ENCODE measurements at places on chromosomes 4 and X. TPM values are rescaled to one million over a fixed set of nuclear protein-coding genes. Genes with fewer than 3 reads are reported as not detected.

- H3K36me3 ChIP-seq: no peaks in the 10 kb centered on the region
- no peaks in the 10 kb centered on the region for H3K27me3 ChIP-seq
- no peaks in the 10 kb centered on the region for H3K4me1 ChIP-seq
- H3K27ac ChIP-seq: no peak overlapping the region
These were observed 917.0 kb upstream of the LCORL start for GRCh38 chr4:18938343-18939099.

DNA sequence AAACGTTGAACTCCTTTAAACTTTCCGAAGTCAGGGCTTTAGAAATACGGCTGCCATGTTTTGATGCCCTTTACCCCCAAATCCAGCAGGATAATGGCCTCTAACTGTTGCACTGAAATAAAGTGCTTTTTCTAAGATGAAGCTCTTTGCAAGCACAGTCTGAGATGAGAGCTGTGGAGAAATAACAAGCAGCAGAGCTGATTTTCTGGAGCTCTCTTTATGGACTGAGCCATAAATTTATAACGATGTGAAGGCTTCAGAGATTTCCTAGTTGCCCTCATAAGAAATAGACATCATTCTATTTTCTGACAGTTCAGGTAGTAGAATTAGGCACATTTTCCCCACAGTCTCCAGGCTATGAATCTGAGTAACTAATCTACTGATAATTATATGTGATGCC is 567.3 kb downstream of the PDHA2 start:
- H3K4me1 ChIP-seq: no peaks in the 10 kb centered on the region
- H3K27me3 ChIP-seq: no peaks in the 10 kb centered on the region
- H3K27ac ChIP-seq: no peak overlapping the region
- no peaks in the 10 kb centered on the region for H3K36me3 ChIP-seq
- H3K4me3 ChIP-seq: no peak overlapping the region

DNA sequence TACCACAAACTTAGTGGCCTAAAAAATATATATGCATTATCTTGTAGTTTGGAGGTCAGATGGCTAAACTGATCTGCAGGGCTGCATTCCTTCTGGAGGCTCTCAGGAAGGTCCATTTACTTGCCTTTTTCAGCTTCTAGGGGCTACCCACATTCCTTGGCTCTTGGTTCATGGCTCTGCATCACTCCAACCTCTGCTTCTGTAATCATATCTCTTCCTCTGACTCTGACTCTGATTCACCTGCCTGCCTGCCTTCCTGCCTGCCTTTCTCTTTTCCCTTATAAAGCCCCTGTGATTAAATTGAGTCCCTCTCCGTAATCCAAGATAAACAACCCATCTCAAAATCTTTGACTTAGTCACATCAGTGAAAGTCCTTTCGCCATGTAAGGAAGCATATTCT is 25.0 kb upstream of the FRMPD4 start:
- no peak overlapping the region for H3K4me3 ChIP-seq
- no peaks in the 10 kb centered on the region for H3K27me3 ChIP-seq
- DNase-seq: no peak
- no peaks in the 10 kb centered on the region for H3K36me3 ChIP-seq
- no peaks in the 10 kb centered on the region for H3K4me1 ChIP-seq

DNA sequence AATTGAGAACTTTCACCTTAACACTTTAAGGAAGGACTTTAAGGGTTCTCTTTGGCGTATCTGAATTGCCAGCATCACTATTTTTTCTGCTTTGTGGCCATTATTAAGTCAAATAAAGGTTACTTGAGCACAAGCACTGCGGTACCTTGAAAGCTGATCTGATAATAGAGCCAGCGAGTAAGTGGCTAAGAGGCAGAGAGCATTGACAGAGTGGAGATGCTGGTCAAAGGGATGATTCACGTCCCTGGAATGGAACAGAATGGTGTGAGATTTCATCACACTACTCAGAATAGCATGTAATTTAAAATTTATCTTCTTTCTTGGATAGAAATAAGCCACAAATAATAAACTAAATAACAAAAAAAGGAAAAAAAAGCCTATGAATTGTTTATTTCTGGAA is 57.1 kb upstream of the NPFFR2 start:
- no peaks in the 10 kb centered on the region for H3K36me3 ChIP-seq
- H3K27me3 ChIP-seq: no peaks in the 10 kb centered on the region
- H3K4me1 ChIP-seq: no peaks in the 10 kb centered on the region

- no peak for DNase-seq
- H3K4me1 ChIP-seq: no peaks in the 10 kb centered on the region
- no peak overlapping the region for H3K4me3 ChIP-seq
- no peaks in the 10 kb centered on the region for H3K36me3 ChIP-seq
- H3K27ac ChIP-seq: no peak overlapping the region
These were observed 202.2 kb downstream of the SH2D1A start for GRCh38 chrX:124548571-124548970.

DNA sequence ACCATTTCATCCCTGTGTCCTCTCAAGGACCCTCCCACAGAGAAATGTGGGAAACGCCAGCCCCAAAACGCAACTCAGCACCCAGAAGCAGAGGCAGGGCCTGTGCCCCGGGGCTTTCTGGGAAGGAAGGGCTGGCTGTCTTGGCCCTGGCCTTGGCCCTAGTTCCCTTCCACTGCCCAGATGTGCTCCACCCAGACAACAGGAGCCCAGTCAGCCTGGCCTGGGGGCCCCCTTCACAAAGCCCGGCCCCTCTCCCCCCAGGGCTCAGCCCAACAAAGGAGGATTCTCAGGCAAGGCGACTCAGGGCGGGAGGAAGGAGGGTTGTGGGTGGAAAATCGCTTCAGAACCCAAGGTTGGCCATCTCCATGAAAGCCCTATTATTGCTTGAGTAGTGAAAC is 82.5 kb downstream of the PJA1 start:
- no peak overlapping the region for H3K27ac ChIP-seq
- no peaks in the 10 kb centered on the region for H3K36me3 ChIP-seq
- H3K27me3 ChIP-seq: no peaks in the 10 kb centered on the region
- H3K4me1 ChIP-seq: no peaks in the 10 kb centered on the region

GRCh38 chr4:159767406-159767805 is 664.5 kb downstream of the RAPGEF2 start:
- H3K27me3 ChIP-seq: no peaks in the 10 kb centered on the region
- H3K4me3 ChIP-seq: no peak overlapping the region
- DNase-seq: no peak

DNA sequence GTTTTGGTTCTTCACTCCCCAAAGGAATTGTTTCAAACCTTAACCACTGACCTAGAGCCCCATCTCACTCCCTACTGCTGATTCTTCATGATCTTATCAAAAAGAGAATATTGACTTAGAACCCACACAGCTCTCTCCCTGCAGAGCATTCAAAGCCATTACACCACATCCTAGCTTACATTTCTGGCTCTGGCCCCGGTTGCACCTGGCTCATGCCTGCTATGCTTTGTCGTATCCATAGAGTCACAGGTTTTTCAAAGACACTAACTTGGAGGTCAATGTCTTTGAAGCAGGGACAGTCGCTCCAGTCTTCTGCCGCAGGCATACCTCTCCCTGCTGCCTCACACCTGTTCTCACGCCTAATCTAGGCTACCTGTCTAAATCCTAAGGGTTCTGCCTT is 42.7 kb upstream of the FGFBP2 start:
- H3K27ac ChIP-seq: no peak overlapping the region
- no peak overlapping the region for H3K4me3 ChIP-seq
- DNase-seq: no peak
- H3K36me3 ChIP-seq: no peaks in the 10 kb centered on the region

DNA sequence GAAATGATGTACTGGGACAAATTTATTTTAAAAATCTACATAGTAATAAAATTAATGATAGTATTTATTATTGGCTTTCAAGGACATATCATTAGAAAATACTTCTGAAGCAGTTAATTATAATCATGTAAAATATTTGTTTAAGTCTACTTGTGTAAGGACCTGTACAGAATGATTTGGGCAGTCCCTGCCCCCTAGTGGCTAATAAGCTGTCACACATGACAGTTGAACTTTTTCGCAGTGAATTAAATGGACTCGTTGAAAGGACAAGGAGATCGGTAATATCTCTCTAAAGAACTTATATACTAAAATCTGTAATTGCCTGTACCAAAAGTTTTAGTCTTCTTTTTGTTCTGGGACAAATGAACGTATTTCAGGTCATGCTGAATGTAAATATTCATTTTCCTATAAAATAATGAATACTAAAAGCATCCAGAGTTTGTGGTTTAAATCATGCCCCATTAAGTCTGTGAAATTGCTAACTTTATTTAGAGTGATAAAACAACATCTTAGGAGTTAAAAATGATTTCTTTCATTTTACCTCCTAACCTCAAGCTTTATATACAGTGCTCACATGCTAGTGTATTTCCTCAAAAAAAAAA is 13.6 kb downstream of the EXOC1 start:
- peaks cover 27% of the 10 kb centered on the region for H3K4me1 ChIP-seq
- no peak overlapping the region for H3K4me3 ChIP-seq
- peaks cover 73% of the 10 kb centered on the region for H3K36me3 ChIP-seq
- H3K27ac ChIP-seq: peak overlapping the region; percentile 47
- no peaks in the 10 kb centered on the region for H3K27me3 ChIP-seq

- peaks cover 66% of the 10 kb centered on the region for H3K4me1 ChIP-seq
- no peak overlapping the region for H3K4me3 ChIP-seq
- no peaks in the 10 kb centered on the region for H3K27me3 ChIP-seq
- peaks cover 7% of the 10 kb centered on the region for H3K36me3 ChIP-seq
- H3K27ac ChIP-seq: no peak overlapping the region
- DNase-seq: no peak
These were observed 118.4 kb downstream of the AFF1 start for GRCh38 chr4:87053176-87053658.

DNA sequence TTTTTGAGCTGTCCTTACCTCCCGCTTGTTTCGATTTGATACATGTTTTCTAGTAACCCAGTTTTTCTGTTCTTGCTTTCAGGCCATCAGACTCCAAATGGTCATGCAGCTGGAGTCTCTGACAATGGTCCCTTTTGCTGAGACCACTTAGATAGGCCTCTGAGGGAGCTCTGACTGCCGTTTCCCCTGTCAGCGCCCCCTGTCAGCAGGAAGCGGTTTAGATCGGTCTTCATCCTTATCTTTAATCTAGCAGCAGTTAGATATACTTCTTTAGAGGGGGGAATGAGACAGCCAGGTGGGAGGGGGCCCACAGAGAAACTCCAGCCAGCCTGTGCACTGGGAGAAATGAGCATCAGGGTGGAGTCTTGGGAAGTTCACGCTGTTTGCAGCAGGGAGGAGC is 457.9 kb downstream of the GPAT3 start:
- DNase-seq: no peak
- no peaks in the 10 kb centered on the region for H3K27me3 ChIP-seq
- H3K4me3 ChIP-seq: no peak overlapping the region
- H3K4me1 ChIP-seq: no peaks in the 10 kb centered on the region

DNA sequence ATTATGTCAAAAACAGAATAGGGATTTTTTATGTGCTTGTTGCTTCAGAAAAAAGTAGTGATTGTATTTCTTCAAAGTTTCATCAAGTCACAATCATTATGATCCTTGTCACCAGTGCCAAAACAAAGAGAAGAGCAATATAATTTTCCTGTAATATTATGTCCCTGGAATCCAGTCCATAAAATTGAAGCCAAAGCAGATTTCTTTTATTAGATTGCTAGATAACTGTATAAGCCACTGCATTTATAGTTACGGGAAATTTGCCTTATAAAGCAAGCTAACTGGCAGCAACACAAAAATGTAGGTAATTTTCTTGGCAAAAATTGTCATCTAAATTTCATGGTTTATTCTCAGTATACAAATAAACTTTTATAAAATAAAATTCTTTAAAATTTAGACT is 296.1 kb upstream of the ANKRD50 start:
- H3K4me1 ChIP-seq: no peaks in the 10 kb centered on the region
- H3K36me3 ChIP-seq: no peaks in the 10 kb centered on the region

GRCh38 chr4:67723949-67724348 is 23.0 kb upstream of the UBA6 start:
- no peak overlapping the region for H3K4me3 ChIP-seq
- H3K4me1 ChIP-seq: no peaks in the 10 kb centered on the region
- H3K36me3 ChIP-seq: peaks cover 7% of the 10 kb centered on the region
- DNase-seq: no peak

GRCh38 chr4:108068442-108068841 is 78.8 kb downstream of the HADH start:
- no peaks in the 10 kb centered on the region for H3K4me1 ChIP-seq
- DNase-seq: no peak
- H3K4me3 ChIP-seq: no peak overlapping the region
- no peaks in the 10 kb centered on the region for H3K36me3 ChIP-seq

DNA sequence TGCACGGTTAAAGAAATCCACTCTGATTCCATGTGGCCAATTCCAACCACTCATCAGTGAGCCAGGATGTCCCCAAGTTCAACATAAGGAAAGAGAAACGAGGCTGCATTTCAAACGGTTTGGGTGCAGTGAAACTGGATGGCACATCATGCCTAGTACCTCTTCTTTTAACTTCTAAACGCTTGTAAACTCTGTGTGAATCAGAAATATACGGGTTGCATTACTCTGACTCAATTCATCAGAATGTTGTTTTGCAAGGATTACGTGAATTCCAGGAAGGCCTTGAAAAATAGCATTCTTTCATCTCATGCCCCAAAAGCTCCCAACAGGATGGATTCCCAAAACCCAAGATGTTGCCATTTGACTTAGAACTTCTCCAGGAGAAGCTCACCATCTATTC is 270.4 kb downstream of the LDB2 start:
- DNase-seq: no peak
- no peaks in the 10 kb centered on the region for H3K36me3 ChIP-seq
- H3K4me1 ChIP-seq: no peaks in the 10 kb centered on the region
- no peak overlapping the region for H3K27ac ChIP-seq
- no peak overlapping the region for H3K4me3 ChIP-seq

DNA sequence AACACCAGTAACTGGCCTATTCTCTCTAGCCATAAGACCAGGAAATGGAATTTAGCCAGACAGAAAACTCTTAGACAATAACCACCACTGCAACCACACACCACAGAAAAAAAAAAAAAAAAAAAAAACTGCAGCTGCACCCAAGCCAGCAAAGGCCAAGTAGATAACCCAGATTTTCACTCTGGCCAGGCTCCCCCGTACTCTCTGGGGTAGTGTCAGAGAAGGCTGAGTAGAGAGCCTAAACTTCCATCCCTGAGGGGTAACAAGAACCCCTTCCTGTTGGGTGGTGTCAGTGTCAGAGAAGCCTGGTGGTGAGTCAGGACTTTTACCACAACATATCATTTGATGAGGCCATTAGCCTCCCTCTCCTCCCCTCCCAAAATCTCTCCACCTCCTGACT is 5.6 kb upstream of the DLG3 start:
- H3K27ac ChIP-seq: no peak overlapping the region
- H3K4me1 ChIP-seq: no peaks in the 10 kb centered on the region
- H3K36me3 ChIP-seq: no peaks in the 10 kb centered on the region
- H3K27me3 ChIP-seq: peaks cover 2% of the 10 kb centered on the region

DNA sequence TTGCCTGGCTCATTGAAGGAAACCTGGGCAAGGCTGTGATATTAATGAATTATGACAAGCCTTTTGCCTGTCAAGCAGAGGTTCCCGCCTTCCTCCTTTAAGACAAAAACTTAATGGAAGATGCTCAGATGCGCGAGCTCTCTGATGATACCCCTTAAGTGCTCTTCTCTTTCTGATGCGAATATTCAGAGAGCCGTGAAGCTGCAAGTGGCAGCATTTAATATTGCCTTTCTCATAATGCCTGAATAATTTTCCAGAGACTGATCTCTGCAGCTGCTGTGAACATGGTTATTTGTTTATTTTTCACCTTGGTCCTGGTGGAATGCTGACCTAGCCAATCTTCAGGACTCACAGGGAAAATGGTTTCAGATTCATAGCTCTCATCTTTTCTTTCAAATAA is 251.8 kb downstream of the TENM3 start:
- no peak overlapping the region for H3K27ac ChIP-seq
- H3K4me1 ChIP-seq: no peaks in the 10 kb centered on the region
- no peak for DNase-seq
- H3K4me3 ChIP-seq: no peak overlapping the region

ACE2 gene
- total RNA-seq: 2.6 TPM

ACOT9 gene
- total RNA-seq: 45.9 TPM

DLG3 gene
- total RNA-seq: 24.1 TPM

GRID2 gene
- total RNA-seq: not detected

TMPRSS11D gene
- total RNA-seq: not detected

KIF4A gene
- total RNA-seq: 0.86 TPM

IL2 gene
- not detected for total RNA-seq

GLUD2 gene
- 1.4 TPM for total RNA-seq

AFM gene
- total RNA-seq: not detected

FAM9C gene
- total RNA-seq: not detected
